GM23338 (cell line): ENCODE measurements at places on chromosomes 2 and 18. TPM values are rescaled to one million over a fixed set of nuclear protein-coding genes. Genes with fewer than 3 reads are reported as not detected.

GLI2 gene
- polyA plus RNA-seq, result 57.0 and 67.1 TPM in 2 replicates

ZNF521 gene
- 3.1 and 3.8 TPM in 2 replicates for polyA plus RNA-seq

ATG9A gene
- polyA plus RNA-seq, result 18.0 and 20.7 TPM in 2 replicates

ITPRIPL1 gene
- 4.5 and 5.3 TPM in 2 replicates for polyA plus RNA-seq

RBM44 gene
- 0.21 and 0.29 TPM in 2 replicates for polyA plus RNA-seq

DSC2 gene
- polyA plus RNA-seq, result 7.9 and 10.5 TPM in 2 replicates

AGXT gene
- not detected in 2 replicates for polyA plus RNA-seq

ZBTB7C gene
- 0.03 TPM in 1 of 2 replicates, not detected in the other for polyA plus RNA-seq

ACP1 gene
- 263 and 281 TPM in 2 replicates for polyA plus RNA-seq

NEB gene
- polyA plus RNA-seq, result 4.9 and 6.2 TPM in 2 replicates

HOXD11 gene
- polyA plus RNA-seq, result not detected in 2 replicates

DNA sequence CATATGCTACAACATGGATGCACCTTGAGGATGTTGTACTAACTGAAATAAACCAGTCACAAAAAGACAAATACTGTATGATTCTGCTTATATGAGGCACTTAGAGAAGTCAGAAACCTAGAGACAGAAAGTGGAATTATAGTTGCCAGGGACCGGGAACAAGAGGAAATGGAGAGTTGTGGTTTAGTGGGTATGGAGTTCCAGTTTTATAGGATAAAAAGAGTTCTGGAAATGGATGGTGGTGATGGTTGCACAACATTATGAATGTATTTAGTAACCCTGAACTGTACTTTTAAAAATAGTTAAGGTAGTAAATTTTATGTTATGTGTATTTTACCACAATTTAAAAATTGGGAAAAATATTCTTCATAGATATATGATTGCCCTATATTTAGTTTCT lies 97.7 kb downstream of the DPP4 start:
- DNase-seq, result no peak

DNA sequence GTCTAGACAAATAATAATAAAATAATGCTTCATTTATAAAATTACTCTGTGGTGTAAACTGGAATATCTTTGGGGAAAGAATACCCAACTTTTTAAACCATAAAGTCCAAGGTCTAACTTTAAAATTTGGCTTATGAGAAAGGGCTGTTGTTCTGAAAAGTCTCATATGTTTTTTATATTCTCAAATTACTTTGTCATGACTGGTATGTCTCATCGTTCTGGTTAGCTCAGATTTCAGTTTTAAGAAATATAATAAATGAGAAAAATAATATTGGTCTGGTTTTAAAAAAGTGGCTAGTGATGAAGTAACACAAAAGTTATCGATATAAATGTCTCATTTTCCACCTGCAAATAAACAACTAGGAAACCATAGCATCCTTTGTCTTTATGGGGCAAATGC lies 1658.1 kb downstream of the LRP1B start:
- DNase-seq, result no peak

- no peak for DNase-seq
Measured at GRCh38 chr2:237492137-237492890, 5.3 kb downstream of the MLPH start.

- DNase-seq, result no peak
Measured at GRCh38 chr2:203574824-203575223, 39.7 kb upstream of the RAPH1 start.

- peak; percentile 59 for DNase-seq
Measured at GRCh38 chr2:207768168-207768865, 1.4 kb downstream of the FZD5 start.

DNA sequence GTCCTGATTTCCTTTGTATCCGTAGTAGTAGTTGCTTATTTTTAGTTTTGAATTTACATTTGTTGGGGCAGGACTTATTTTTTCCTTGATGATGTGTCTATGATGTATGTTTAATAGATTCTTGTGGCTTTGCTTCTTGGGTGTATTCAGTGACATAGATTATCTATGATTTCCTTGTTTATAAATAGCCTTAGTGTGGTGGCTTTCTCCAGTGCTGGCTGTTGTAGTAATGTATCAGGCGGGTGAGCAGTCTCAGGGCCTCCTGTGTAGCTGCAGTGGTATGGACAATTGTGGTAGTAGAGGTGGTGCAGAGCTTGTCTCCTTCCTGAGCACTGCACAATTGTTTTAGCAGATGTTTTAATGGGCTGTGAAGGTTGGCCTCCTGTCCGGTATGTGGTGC lies 60.5 kb downstream of the SMCHD1 start:
- DNase-seq, result no peak

- DNase-seq, result no peak
Measured at GRCh38 chr2:10019174-10019573, 24.2 kb upstream of the KLF11 start.

GRCh38 chr2:205882806-205883425 lies 200.6 kb downstream of the NRP2 start:
- DNase-seq, result peak; percentile 60

GRCh38 chr2:237910576-237911362 lies 51.3 kb downstream of the RAMP1 start:
- no peak for DNase-seq

DNA sequence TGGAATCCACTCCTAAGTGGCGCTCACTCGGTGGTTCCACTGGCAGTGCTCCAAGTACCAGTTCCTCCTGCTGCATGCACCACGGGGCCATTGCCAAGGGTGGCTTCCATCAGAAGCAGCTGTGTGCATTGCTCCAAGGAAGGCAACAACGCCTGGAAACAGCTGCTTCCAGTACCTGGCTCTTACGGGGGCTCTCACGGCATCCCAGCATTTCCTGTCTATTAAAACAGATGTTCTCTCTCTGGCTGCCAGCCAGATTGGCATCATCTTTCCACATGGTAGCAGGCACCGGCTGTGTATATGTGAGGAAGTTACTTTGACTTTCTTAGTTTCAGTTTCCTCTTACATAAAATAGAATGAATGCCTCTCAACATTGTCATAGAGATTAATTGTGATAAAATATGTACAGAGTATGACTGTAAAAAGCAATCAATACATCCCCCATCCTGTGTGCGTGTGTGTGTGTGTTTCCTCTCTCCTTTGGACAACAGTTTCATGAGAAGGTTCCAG lies 84.9 kb downstream of the CMPK2 start:
- no peak for DNase-seq

GRCh38 chr2:43376523-43377198 lies 150.3 kb upstream of the ZFP36L2 start:
- no peak for DNase-seq

GRCh38 chr18:35344736-35345459 lies 678 bp upstream of the ZNF24 start:
- DNase-seq, result no peak

DNA sequence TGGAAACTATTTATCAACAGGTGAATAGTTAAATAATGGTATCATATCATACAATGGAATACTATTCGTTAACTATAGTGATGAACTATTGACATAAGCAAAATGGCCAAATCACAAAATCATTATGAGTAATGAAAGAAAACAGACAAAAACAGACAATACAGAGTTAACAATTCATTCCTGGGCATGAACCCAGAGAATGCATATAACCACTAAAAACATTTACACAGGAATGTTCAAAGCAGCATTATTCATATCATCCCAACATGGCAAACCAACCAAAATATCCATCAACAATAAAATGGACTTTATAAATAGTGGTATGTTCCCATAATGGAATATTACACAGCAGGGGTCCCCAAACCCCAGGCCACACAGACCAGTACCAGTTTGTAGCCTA lies 131.2 kb upstream of the CYP1B1 start:
- DNase-seq, result no peak

DNA sequence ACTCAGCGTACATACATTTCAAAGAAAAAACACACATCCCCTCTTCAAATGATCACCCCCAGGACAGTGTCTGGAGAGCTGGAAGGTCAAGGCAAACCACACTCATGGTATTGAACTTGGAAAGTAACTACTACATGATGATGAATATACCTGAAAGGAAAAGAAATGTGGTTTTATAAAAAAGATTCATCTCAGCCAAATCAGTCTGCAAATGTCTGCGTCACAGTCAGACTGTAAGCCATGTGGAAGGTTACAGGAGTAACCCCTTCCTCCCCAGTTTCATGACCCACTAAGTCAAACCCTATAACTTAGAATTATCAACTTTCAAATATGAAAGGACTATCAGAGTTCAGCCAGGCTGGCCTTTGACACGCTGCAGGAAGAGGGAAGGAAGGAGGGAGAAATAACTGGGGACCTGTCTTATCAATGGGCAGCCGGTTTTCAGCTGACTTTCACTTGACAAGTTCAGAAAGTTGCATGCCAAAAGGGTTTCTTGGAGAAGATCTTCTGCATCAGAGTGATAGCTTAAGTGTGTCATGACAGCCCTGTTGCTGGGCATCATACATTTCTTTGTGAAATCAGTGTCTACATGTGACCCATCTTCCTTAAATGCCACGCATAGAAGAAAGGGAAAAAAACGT lies 7.0 kb upstream of the BMP10 start:
- DNase-seq, result no peak

- DNase-seq, result no peak
Measured at GRCh38 chr2:239467956-239468490, 67.2 kb upstream of the HDAC4 start.

GRCh38 chr2:207110715-207111114 lies 55.0 kb downstream of the KLF7 start:
- DNase-seq, result no peak

GRCh38 chr2:173264603-173265366 lies 89.9 kb upstream of the CDCA7 start:
- peak; percentile 67 for DNase-seq

DNA sequence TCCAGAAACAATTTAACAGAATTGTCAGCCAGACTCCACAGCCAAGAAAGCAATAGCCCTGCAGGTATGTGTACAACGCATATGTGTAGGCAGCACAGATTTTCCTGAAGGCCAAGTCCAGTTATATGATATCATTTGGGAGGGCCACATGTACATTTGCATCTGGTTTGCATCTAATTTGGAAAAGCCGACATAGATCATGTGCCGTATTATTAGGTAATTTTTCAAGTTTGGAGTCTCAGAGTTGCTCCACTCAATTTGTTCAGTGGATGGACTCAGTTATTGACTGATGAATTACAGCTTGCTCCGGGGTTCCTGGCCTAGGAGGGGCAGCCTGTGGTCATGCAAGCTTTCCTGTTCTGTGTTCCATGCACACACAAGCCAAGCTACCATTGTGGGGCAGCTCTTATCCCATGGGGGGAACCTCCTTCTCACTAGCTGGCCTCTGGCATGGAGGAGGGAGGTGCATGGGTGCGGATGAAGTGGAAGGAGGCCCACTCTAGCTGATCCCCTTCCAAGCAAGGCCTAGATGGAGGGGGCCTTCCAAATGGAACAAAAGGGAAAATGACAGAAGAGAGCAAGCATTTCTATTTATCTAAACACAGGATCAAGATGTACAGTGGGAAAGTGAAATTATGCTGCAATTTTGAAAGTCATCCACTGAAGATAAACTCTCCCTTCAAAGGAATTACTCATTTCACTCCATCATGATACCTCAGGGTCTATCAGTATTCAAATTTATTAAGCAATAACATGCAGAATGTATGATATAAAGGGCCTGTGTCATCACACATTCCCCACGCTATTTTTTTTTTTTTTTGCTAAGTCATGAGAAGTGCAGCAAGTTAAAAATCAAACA lies 202.6 kb upstream of the SMAD2 start:
- no peak for DNase-seq

DNA sequence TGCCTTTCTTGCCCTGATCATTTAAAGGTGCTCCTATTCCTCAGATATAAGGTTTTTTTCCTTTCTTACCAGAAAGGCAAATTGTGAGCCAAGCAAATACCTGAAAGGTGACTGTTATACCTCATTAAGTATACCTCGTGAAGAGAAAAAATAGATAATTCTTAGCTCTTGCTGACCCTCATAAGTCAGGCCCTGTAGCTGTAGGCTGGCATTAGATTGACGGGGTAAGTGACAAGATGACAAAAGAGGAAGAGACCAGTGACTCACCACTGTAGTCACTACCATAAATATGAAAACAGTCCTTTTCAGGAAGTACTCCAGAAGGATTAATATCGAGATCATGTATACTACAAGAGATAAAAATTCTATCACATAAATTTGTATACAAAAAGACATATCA lies 104.6 kb downstream of the PTPN4 start:
- DNase-seq, result no peak

DNA sequence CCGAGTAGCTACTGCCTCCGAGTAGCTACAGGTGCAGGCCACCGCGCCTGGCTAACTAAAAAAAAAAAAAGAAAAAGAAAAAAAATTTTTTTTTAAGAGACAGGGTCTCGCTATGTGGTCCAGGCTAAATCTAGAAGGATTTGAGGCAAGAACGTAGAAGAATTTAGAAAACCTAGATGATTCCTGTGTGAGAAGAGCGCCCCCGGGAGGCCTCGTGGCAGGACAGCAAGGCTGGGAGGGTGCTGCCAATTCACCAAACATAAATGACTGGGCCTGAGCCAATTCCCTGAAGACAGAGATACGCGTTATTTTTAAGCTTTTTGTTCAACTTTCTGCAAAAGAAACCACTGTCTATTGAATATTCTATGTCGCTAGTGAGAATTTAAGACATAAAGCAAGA lies 90.1 kb upstream of the TGFA start:
- DNase-seq, result peak; percentile 90

DNA sequence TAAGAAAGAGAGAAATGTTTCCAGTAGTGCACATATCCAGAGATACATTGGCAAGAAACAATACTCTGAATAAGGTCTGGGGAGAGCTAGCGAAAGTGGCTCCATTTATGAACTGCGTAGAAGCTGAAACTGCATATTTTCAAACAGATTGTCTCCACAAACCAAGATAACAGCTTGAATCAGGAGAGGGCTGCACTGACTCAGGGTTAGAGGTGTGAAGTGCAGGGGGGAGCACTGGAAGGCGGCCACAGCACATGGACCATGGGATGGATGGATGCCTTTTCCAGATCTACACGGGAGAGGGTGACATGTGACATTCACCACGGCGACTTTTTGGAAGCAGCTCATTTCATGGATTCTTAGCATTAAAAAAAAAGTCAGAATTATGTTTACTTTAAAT lies 729.4 kb downstream of the RNF144A start:
- DNase-seq, result no peak

DNA sequence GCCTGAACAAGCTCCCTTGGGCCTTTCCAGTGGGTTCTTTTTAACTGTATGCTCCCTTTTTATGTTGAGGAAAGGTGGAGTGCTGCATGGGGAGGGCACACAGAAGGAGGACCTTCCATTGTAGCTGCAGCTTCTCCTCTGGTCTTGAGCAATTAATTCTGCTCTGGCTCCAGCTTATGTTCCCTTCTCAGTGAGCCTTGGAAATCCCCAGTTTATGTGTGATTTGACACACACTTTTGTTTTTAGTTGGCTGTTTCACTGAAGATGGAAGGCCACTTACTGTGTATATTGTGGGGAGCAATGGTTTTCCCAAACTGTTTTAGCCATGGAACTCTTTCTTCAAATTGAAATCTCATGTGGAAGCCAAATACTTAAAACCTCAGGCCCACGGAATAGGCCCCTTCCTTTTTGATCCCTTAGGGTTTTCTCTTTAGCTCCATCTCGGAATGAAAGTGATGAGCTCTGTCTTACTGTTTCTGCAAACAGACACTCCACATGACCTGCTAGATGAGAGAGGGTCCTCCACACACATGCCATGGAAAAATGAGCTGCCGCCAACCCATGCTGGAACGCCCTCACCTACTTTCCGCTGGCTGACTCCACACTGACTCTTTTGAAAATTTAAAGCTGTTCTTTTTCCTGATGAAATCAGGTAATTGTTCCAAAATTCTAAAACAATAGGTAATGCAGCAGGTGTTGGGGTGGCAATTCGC lies 280.9 kb upstream of the SIX2 start:
- DNase-seq, result no peak

GRCh38 chr18:73897517-73897916 lies 250.1 kb downstream of the FBXO15 start:
- peak; percentile 20 for DNase-seq
